ENCODE measurements at places on chromosomes 13 and 19.

GRCh38 chr19:16085115-16085514 is 8.8 kb downstream of the TPM4 start:
- no peak for DNase-seq

- no peak for DNase-seq
These were observed 391.9 kb downstream of the IRS2 start for GRCh38 chr13:109394311-109394988.

GRCh38 chr13:78868991-78869390 is 210.0 kb upstream of the OBI1 start:
- DNase-seq, result no peak

- DNase-seq, result no peak
These were observed 401.1 kb upstream of the SPRY2 start for GRCh38 chr13:80742033-80742432.

GRCh38 chr19:39297931-39298634 is 1.9 kb downstream of the IFNL1 start:
- no peak for DNase-seq

GRCh38 chr13:31631746-31632145 is 107.6 kb upstream of the RXFP2 start:
- DNase-seq, result no peak

DNA sequence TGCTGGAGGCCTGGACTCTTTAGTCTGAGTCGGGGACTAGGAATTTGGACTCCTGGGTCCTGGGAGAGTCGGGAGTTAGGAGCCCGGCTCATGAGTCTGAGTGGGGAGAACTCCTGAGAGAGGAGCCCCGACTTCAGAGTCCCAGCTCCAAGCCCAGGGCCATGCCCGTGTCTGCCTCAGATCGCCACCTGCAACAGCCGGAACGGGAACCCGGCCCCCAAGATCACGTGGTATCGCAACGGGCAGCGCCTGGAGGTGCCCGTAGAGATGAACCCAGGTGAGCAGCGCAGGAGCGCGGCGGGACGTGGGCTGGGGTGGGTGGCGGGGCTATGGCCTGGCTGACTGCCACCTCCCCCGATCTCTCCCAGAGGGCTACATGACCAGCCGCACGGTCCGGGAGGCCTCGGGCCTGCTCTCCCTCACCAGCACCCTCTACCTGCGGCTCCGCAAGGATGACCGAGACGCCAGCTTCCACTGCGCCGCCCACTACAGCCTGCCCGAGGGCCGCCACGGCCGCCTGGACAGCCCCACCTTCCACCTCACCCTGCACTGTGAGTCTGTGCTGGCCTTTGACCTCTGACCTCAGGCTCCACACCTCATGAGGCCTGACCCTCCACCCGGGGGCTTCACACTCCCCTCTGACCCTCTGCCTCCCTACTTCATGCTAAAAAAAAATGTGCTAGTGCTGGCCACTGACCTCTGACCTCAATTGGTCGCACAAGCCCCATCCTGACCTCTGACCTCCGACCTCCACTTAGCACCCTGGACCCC is 4.4 kb downstream of the BCAM start:
- DNase-seq, result no peak

GRCh38 chr13:28313579-28313978 is 175.2 kb downstream of the PAN3 start:
- DNase-seq, result peak; percentile 77

- DNase-seq, result no peak
These were observed 9.3 kb upstream of the BAX start for GRCh38 chr19:48945415-48945814.

DNA sequence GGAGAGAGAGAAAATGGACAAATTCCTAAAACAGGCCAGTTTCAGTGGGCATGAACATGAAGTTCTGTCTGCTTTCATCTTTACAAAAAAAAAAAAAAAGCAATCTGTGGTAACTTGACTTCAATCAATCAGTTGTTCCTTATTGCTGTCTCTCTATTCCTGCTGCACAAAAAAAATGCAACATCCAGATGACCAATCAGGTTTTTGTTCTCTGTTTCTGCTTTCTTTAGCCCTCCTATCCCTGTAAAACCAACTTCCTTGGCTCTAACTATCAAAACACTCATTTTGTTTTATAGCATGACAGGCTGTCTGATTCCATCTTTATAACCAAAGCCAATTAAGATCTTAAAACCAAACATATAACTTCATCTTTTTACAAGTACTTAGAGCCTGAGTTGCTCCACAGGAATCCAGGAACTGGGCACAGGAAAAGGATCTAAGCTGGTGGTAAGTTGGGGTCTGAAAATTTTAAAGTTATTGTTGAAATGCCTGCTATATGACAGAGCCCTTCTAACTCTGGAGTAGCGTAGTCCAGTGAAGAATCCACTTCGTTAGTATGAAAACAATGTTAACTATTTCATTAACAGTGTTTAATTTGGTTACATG is at the start of gene FPR3:
TSS of gene FPR3 (plus strand) at position 273 of the 606 bp plus-strand sequence. CDS start 28,592 bp downstream, outside the sequence.
- DNase-seq, result no peak

Measured in fibroblast of pulmonary artery (primary cell).